ENCODE measurements at places on chromosomes 6 and 20.
A peak's percentile ranks its signal among the peaks of the same experiment; 100 is the strongest.

DNA sequence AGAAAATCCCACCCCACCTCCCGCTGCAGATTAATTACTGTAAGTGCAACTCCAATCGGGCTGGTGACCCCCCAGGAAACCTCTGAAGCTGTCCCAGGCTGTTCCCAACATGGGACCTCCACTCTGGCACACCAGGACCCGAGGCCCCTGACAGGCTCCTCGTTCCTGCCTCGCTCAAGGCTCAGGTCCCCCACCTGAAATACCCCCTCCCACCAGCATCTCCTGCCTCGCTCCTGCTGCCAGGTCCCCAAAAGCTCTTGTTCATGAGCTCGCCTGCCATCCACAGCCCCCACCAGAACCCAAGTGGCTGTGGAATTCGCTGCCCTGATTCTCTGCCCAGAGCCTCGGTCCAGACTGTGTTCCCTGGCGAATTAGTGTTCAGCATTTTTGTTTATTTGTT is 26.1 kb downstream of the NPEPL1 start:
- no peak for DNase-seq

GRCh38 chr6:32382757-32383420 is 11.2 kb upstream of the TSBP1 start:
- DNase-seq = no peak

DNA sequence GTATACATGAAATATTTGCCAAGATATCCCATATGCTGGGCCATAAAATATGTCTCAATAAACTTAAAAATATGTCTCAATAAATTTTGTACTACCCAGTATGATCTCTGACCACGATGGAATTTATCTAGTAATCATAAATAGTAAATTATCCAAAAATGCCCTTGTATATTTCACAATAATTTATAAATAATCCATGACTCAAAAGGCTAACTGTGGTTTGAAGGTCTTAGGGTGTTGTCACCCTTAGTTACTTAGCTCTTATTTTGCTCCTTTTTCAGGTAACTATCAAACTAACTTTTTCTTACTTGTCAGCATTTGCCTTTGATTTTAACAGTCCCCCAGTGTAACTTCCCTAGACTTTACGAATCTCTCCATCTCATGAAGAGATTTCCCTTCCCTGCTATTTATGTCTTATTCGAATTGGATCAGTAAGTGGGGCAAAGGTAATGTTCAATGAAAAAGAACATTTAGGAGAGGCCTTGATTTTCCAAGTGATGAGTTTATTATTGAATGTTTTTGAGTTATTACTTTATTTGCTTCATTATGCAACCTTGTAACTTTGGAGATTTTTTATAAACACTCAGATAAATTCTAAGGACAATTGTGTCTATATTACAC is 109.0 kb upstream of the THBS2 start:
- DNase-seq = no peak

GRCh38 chr20:3933218-3933617 is 44.0 kb downstream of the PANK2 start:
- DNase-seq = no peak

DNA sequence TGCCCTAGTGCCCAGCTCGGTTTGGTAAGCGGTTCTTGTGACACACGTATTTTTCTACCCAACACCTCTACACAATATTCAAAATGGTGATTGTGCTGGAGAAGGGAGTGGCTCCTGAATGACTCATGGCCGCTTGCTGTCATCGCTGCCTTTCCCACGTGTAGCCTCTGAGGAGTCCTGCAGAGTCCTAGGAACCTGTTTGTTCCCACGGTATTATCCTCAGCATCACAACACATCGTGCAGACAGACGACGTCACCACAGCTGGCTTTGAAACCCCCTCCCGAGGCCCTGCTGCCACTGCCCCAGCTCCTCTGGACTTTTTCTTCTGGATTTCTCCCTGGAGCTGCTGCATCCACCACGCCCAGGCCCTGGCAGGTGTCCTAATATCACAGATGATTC is 353.5 kb downstream of the SMOC2 start:
- DNase-seq = no peak

GRCh38 chr6:37230104-37230503 is 27.5 kb upstream of the TBC1D22B start:
- DNase-seq = no peak

- DNase-seq = peak; percentile 97
Measured at GRCh38 chr20:37295001-37295400, 5.5 kb downstream of the MANBAL start.

DNA sequence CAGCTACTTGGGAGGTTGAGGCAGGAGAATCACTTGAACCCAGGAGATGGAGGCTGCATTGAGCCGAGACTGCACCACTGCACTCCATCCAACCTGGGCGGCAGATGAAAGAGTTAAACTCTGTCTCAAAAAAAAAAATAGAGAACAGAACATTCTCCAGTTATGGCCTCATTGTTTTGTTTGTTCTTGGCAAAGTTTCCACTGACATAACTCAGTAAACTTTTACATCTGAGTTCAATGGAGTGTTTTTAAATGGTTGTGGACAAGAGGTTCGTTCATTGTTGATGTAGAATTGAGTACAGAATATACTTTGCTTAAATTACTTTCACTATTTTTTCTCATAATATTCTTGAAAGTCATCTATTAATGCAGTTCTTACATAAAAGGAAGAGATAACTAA is 42.2 kb upstream of the IFNGR1 start:
- no peak for DNase-seq

GRCh38 chr20:8534368-8535160 is 402.5 kb downstream of the PLCB1 start:
- no peak for DNase-seq

DNA sequence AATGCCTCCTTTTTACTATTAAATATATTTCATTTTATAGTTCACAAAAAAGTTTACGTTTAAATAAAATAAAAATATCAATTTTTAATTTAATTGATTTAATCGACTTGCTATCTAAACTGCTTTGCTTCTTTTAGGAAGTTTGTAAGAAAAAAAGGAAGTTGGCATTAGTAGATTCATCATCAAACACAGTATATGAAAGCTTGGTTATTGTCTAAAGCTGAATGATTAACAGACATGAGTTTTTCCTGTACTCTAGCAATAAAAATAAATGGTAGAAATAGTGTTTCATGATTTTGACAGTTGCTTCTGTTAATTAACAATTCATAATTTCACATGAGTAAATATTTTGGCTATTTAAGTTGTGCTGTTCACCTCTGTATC is 1285.5 kb upstream of the GJE1 start:
- DNase-seq = no peak

All from epithelial cell of prostate (primary cell).